ENCODE measurements at places on chromosomes 7 and 10.

- DNase-seq: no peak
These were observed 100.9 kb upstream of the SORCS3 start for GRCh38 chr10:104540181-104540580.

GRCh38 chr7:98225913-98226614 lies 14.8 kb downstream of the BHLHA15 start:
- DNase-seq: no peak

DNA sequence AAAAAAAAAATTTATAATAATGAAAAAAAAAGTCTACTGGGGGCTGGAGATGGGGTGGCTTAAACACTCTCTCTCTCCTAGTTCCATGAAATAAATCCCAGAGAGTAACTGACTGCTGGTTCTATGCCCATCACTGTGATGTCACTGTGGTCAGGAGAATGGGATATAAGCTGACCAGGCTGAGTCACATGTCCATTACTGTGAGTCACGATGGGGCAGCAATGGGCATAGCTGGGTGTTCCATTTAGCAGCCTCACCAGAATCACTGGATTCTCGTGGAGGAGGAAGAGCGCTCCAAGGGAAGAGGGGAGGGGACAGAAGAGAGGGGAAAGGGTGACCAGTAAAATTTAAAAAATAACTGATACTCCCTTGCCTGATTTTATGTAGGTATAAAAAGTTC lies 37.1 kb downstream of the MASTL start:
- no peak for DNase-seq

DNA sequence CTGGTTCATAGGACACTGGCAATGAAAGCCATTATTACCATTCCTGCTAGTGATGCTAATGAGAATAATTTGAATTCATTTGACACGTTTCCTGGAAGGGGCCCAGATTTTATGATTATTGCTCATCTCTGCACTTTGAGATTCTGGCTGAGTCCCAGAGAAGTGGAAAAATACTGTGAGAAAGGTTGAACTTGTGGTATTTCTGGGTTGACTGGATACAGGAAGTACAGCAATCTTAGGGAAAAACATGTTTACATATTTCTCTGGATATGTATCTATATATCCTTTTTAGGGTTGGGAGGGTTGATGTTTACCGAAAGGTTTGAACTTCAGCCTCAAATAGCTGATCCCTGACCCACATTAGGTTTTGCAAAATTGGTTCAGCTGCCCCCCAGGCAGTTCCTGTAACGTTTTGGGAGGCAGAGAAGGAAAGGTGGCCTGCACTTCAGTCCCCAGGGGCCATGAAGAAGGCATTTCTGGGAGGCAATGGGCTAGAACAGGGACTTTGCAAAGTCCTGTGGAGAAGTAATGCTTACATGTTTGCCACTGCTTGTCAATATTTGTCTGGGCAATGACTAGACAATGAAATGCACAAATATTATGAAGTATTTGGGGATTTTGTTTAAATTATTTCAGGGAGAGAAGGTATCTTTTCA lies 253.7 kb upstream of the PITRM1 start:
- DNase-seq: no peak

- peak; percentile 96 for DNase-seq
These were observed 4.6 kb downstream of the ARPC1B start for GRCh38 chr7:99379043-99379577.

DNA sequence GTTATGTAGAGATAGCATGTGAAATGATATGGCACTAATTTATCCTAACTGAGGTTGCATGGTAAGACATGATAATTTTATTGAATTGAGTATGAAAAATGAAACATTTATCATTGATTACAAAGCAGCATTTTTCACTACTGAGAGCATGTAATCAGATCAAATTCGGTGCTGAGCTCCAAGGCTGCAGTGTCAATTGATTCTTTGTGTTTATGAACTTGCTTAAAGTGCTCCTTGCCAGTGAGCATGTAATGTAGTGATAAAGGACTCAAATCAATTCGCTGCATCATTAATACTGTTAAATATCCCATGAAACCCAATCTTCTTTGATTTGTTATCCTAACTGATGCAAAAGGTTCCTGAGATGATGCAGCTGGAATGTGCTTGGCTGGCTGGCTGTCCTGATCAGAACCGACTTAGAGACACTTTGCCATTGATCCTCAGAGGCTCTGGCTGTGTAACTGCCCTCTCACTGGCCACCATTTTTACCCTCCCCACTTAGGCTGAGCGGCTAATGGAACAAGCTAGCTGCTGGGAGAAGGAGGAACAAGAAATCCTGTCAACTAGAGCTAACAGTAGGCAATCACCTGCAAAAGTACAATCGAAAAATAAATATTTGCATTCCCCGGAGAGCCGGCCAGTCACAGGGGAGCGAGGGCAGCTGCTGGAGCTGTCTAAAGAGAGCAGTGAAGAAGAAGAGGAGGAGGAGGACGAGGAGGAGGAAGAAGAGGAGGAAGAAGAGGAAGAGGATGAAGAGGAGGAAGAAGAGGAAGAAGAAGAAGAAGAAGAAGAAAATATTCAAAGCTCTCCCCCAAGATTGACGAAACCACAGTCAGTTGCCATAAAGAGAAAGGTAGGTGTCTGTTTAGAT lies 89.8 kb upstream of the SAMD8 start:
- DNase-seq: no peak

DNA sequence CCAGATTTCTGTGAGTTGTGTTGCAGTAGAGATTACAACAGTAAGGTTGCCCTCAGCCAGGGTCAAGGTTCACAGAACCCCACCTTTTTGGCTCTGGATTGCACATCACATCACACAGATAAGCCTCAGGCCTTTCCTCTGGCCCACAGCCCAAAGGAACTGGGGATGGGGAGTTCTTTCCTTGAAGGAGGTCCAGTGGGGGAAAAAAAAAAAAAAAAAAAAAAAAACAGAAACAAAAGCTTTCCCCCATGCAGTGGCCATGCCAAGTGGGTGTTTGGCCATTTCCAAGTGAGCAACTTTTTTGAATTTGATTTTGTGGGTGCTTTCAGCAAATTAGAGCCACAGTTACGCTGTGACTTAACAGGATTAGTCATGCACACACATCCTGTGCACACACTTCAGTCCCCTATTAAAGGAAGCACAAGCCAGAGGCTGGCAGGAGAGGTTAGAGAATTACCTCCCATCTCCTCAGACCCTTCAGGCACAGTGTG lies 79.3 kb upstream of the NANOS1 start:
- DNase-seq: no peak

DNA sequence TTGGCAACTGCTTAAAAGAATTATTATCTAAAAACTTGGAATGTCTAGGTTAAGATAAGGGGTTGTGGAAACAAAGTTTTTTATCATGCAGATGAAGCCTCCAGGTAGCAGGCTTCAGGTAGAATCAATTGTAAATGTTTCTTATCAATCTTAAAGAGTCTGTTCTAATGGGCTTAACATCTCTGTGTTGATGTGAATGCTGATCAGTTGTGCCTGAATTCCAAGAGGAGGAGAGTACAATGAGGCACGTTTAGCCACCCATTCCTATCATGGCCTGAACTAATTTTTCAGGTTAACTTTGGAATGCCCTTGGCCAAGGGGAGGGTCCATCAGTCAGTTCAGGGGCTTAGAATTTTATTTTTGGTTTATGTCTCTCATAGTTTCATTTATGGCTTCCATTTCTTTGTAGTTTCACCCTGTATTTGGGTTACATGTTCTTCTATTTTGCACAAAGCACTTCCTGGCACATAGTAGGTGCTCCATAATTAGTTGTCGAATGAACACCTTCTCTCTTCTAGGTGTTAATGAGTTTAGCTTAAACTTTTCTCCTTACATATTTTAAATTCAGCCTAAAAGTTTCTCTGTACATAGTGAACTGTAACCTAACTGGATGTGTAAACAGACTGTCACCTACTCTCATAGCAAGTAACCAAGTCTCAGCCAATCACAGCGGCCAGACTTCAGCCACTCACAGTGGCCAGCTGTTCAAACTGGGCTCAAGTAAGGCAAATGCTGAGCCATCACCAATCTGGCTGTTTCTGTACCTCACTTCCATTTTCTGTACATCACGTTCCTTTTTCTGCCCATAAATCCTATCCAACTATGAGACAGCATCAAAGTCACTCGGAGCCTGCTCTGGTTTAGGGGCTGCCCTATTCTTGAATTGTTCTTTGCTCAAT lies 34.7 kb downstream of the ALOX5 start:
- DNase-seq: no peak

- no peak for DNase-seq
These were observed 1.8 kb downstream of the TNRC18 start for GRCh38 chr7:5421714-5422395.

- no peak for DNase-seq
These were observed 225.0 kb downstream of the CTNNA3 start for GRCh38 chr10:67471022-67471421.
